Hematopoietic multipotent progenitor cell treated with erythropoietin and hydrocortisone succinate and interleukin-3 and kit ligand, for 4 days (in vitro differentiated cells): ENCODE measurements at places on chromosomes 2 and 18.

DNA sequence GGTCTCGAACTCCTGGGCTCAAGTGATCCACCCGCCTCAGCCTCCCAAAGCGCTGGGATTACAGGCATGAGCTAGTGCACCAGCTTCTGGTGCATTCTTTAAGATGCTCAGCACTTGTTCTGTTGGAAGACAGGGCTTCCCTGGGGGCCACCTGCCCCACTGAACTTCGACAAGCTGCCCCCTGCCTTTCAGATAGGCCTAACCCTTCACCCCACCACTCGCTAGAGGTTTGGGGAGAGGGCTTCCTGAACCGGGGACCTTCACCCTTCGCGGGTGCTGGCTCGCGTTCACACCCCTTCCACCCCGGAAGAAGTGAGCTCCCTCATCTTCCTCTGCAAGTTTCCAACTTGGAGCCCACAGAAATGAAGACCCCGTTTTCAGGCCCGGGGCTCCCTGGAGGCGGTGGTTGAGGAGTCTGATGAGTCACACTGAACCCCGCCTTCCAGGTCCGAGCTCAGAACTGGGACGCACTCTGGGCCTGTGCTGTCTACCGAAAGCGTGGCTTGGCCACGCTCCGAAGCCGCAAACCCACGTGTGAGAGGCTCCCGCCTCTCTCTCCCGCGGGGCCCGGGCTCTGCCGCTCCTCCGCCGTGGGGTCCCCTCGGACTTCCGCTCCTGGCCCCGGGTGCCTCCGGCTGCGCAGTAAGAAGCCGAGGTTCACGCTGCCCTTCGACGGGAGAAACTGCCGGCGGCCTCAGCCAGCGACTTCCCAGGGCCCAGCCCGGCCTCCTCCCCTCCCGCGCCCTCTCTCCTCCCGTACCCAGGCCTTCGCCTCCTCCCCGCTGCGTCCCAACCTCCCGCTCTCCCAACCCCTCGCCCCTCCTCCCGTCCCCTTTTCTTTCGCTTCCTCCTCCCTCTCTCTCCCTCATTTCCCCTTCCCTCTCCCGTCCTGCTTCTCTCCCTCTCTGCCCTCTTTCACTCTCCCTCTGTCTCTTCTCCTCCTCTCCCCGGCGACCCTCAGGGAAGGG lies 47.5 kb upstream of the SP3 start:
- peak; percentile 51 for DNase-seq

- DNase-seq: no peak
Observed at GRCh38 chr2:201261906-201262305, 1.6 kb downstream of the CASP8 start.

DNA sequence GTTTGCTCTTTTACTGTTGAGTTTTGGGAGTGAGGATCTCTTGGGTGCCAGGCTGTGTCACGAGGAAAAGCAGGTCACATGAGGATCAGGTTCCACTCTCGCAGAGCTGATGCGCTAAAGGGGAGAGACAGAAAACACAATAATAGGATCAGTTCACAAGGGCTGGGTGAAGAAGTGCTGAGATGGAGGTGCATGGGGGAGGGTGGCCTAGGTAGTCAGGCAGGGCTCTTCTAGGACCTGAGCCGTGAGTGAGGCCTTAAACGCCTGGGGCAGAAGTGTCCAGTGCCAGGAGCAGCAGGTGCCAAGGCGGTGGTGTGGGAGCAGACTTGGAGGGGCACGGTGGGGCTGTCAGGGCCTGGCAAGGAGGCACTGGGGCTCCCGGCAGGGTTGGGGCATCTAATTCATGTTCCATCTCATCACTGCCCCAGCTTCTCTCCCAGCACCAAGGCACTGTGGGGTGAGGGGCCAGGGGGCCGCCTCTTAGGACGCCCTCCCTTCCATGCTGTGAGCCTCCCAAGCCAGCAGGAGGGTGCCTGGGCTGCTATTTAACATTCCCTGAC lies 9.3 kb downstream of the KCNIP3 start:
- DNase-seq: no peak

DNA sequence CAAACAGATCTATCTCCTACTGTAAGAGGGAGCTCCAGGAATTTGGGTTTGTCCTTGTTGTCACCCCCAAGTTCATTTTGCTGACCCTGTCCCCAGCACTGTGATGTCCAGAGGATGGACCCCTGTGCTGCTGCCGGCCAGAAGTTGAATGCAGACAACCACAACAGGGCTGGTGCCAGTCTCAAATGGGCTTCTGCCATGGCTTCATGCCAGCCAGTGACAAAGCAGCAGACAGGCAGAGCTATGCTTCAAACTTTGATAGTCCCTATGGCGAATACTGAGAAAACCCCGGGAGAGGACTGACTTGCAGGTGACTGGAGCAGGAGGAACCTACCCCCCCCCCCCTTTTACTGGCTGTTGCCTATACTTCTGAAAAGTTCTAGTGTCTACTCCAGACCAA lies 3.2 kb downstream of the SMAD7 start:
- no peak for DNase-seq

- DNase-seq: no peak
Observed at GRCh38 chr2:8157621-8158430, 524.0 kb upstream of the ID2 start.

- DNase-seq: no peak
Observed at GRCh38 chr2:101508636-101509035, 33.7 kb upstream of the RFX8 start.

- no peak for DNase-seq
Observed at GRCh38 chr2:153235516-153235915, 243.0 kb downstream of the RPRM start.

DNA sequence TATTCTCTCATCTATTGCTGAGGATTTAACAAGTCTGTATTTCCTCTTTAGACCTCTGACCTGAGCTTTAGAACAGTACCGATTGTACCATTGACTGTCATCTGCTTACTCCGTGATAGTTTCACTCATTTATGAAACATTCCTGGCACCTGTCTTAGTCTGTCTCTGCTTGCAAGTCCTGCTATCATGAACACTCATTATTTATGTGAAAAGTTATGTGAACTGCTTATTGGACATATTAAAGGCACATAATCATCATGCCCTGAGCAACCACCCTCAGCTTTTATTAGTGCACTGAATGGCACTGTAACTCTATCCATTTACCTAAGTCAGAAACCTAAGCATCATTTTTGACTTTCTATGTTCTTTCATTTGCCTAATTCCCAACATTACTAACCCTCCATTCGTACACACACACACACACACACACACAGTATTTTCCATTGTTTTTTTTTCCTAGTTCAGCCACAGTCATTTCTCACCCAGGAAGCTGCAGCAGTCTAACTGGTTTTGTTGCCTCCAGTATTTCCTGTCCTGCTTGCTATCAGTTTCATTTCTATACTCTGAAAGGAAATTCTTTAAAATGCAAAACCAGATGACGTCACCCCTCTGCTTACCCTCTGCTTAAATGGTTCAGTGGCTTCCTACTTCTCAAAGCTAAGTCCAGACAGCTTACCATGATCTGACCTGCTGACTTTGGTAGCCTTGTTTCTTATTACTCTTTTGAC lies 146.1 kb downstream of the HAUS1 start:
- DNase-seq: peak; percentile 86

DNA sequence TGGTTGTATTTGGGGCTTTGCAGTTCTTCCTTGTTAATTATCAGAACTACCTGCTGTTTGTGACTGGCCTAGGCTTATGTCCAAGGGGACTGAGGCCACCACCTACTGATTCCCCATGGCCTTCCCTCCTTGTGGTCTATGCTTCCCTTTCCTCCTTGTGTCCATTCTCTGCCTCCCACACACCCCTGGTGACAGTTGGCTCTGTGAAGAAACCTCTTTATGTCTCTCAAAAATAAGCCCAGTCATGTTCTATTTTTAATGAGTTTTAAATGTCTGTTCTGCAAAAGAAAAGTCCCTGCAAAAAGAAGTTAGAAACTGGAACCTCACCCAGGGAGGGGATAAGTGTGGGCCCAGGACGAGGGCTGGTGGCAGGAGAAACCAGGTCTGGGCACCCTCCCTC lies 105.0 kb downstream of the SMC6 start:
- DNase-seq: peak; percentile 8

DNA sequence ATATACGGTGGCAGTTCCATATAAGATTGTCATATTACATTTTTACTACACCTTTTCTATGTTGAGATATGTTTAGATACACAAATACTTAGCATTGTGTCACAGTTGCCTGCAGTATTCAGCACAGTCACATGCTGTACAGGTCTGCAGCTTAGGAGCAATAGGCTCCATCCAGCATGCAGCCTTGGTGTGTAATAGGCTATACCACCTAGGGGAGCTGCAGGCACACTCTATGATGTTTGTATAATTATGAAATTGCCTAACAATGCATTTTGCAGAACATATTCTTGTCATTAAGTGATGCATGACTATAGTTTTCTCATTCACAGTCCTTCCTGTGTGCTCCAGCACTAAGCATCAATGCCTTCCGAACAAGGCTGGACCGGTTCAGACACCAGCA lies 133.4 kb downstream of the NDUFA10 start:
- DNase-seq: no peak

GRCh38 chr2:159613651-159614285 lies 2.6 kb downstream of the BAZ2B start:
- DNase-seq: peak; percentile 68

DNA sequence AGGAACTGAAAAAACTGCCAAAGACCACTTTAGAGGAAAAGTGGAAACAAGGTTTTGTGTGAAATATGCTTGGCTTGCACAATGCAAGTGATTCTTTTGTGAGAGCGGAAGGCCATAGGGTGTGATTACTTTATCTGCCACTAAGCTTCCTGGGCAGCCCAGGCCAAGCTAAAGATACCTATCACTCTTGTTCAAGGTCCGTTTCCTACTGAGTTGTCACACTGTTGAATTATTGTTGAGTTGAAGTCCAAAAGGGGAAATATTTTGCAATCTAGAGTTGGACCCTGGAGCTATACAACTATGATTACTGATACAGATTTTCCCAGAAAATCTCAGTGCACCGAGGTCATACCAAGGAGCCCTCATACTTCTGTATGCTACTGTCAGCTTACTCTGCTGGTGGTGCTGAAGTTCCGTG lies 72.7 kb upstream of the CTAGE1 start:
- DNase-seq: peak; percentile 9

DNA sequence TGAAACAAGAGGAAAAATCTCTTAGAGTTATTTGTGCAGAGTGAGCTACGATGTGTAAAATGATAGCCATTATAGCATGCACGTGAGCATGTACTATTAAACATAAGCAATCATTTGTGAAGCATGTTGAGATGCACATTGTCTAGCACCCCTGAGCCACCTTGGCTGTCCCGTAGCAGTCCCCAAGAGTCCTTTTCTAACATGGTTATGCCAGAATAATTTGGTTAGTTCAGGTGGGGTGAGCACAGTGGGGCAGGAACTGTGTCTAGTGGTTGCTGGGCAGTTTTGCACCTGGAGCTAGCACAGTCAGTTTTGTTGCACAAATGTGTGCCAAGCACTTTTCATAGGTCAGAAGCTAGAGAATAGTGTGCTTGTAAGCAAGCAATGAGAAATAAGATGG lies 809.8 kb downstream of the RNF144A start:
- no peak for DNase-seq

- DNase-seq: no peak
Observed at GRCh38 chr2:17373741-17374140, 144.5 kb downstream of the RAD51AP2 start.

DNA sequence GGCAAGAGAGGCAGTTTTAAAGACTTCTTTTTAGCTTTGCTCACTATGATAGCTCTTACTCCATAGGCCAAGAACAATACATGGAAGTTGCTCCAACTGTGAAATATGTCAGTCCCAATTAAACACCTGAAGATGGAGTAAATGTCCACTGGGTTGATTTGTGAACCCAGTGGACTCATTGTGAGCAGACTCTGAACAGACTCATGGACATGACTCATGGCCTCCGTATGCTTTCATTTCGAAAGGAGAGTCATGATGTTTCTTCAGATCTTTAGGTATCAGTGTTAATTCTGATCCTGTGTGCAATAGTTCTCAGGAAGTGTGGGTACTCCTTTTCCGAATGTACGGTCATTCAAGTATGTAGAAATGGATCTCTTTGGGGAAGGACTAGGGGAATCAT lies 5.4 kb upstream of the CWC22 start:
- no peak for DNase-seq

- DNase-seq: no peak
Observed at GRCh38 chr18:8620845-8621244, 11.6 kb downstream of the RAB12 start.

DNA sequence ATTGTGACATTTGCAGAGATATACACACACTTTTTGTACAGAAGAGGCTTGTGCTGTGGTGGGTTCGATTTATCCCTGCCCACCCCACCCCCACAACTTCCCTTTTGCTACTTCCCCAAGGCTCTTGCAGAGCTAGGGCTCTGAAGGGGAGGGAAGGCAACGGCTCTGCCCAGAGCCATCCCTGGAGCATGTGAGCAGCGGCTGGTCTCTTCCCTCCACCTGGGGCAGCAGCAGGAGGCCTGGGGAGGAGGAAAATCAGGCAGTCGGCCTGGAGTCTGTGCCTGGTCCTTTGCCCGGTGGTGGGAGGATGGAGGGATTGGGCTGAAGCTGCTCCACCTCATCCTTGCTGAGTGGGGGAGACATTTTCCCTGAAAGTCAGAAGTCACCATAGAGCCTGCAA lies 40.0 kb downstream of the STEAP3 start:
- DNase-seq: peak; percentile 70

GRCh38 chr2:72153026-72153791 lies 5.5 kb upstream of the CYP26B1 start:
- no peak for DNase-seq

DNA sequence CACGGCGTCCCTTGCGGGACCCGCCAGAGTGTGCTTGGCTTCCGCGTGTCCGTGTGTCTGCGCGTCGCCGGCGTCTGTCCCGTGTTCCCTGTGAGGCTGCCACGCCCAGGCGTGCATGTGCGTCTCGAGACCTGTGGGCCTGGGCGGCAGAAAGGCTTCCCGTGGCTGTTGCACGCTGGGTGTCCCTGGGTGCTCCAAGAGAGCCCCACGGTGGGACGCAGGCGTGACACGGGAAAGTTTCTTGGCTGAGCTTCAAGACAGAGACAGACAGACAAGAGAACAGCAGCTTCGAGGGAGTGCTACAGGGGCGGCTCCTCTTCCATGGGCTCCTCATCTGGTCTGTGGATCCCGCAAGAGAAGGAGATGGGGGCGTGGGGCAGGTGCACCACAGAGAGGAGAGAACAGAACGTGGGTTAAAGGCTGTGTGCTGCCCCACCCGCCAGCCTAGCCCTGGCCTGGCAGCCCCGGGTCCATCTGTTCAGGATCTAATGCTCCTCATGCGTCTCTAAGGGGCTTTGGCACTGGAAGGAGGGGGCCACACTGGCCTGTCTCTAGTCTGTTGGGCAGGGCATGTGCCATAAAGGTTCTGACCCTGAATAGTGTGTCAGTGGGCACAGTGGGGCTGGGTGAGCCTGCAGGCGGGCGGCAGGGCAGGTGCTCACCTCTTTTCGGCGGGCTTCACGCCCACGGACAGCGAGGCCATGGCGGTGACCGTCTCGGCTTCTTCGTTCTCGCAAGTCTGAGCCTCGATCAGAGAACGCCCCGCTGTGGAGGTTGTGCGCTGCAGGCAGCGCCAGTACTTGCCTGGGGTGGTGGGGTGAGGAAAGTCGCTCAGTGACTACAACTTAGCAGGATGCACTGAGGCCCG lies 205.1 kb downstream of the TWIST2 start:
- no peak for DNase-seq

DNA sequence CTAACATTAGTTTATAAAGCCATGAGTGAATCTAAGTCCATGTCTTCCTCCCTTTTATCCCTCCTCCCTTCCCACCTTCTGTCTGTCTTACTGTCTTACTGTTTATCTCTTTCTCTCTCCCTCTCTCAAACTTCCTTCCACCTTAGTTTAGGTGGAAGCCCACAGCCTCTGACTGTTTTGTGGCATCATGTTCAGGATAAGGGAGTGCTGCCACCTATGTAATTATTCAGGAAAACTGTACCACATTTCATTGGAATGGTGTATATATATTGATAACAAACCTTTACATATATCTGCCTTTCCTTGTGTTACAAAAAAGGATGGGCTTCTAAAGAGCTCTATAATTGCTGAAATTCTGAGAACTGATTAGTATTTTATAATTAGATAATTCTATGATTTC lies 48.7 kb downstream of the NETO1 start:
- DNase-seq: no peak
